ENCODE measurements at places on chromosomes 4 and X. TPM values are rescaled to one million over a fixed set of nuclear protein-coding genes. Genes with fewer than 3 reads are reported as not detected.

The AVPR2 gene
- 2.3 TPM for total RNA-seq

The UGT2B10 gene
- total RNA-seq: not detected

The HSD17B10 gene
- 92.0 TPM for total RNA-seq

The FGF2 gene
- total RNA-seq: 12.2 TPM

The GLUD2 gene
- 2.5 TPM for total RNA-seq

Data from ureter (tissue), 1 donor.